Stimulated activated CD8-positive, alpha-beta memory T cell treated with anti-CD3 and anti-CD28 coated beads, Interleukin-2, amount 100 ng/mL, for 1 hour (primary cell): ENCODE measurements at places on chromosomes 7 and 10.

DNA sequence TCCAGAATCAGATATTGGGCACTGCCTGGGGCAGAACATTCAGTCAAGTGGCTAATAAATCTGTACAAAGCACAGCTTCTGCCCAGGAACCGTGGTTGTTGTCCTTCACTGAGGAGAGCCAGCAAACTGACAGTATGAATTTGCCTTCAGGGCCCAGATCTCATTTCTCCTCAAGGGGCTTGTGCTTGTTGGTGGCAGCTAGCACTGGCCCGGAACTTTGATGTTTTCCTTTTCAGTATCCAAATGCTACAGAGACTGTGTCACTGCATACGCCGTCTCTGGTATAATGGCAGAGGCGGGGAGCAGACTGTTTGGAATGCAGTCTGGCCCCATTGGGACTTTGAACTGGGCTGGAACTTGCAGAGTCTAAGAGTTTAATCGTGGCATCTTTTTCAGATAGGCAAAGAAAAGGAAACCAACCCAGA lies 30.4 kb upstream of the ADD3 start:
- DNase-seq, result no peak

DNA sequence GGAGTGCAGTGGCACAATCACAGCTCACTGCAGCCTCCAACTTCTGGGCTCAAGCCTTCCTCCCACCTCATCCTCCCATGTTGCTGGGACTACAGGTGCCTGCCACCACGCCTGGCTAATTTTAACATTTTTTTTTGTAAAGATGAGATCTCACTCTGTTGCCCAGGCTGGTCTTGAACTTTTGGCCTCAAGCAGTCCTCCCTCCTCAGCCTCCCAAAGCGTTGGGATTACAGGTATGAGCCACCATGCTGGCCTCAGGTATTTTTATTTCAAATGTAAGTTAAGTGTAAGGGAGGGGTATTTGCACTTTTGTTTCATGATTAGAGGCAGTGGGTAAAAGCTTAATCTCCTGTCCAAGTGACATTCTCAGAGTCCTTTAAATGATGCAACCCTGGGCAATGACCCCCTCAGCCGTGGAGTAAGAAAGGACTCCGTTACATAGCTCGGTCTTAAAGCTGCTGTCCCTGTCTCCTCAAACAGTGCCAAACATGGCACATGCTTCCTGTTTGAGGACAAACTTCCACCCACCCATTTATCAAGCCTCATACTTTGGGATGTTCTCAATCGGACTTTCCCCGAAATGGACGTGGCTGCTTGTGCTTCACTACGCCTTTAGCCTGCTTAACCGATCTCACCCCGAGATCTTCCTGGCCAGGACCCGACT lies 296.1 kb downstream of the BAMBI start:
- DNase-seq, result no peak

DNA sequence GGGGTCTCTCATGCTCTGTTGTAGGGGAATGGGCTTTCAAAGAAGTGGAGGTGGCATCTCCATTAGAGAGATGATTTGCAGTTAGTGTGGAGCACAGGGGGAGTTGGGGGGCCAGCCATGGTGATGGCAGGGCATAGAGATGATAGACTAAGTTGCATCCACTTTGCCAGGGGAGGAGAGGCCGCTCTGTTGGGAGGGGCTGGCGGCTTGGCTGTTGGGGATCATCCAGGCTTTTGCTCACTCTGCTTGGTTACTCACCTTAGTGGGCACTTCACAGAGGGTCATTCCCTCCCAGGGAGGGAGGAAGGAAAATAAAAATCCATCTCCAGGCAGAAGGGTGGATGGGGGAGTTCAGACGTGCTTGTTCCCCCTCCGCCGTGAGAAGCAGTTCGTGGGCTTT lies 31.4 kb upstream of the CDH23 start:
- DNase-seq, result no peak

DNA sequence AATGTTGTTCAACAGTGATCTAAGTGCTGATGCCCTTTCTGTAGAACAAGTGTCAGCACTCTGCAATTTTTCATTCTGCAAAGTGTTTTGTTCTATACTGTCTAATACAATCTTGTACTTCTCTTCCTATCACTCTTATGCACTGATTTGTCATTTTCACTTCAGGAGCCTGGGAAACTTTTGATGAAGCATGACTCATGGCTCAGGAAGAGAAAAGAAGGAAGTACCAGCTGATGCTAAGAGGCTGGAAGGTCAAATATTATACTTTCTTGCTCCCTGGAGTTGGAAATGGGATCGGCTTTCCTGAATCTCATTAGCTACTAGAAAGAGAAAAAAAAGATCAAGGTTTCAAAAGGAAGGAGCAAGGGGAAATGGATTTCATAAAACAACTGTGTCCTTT lies 45.8 kb downstream of the DGKI start:
- DNase-seq, result no peak

DNA sequence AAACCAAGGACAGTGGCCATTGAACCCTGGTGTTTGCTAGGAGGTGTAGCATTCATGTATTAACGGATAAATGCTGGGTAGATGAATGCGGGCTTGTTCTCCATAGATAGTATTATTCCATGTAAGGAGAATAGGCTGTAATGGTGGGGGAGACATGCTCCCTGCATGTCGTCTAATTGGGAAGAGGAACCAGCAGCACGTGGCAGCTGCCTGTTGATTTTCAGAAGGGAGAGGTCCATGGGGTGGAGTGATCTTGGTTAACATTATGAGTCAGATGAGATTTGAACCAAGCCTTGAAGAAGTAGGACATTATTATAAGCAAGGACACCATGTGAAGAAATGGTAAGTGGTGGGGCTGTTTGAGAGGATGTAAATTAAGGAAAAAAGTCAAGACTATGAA lies 112.5 kb downstream of the WNT2 start:
- no peak for DNase-seq

DNA sequence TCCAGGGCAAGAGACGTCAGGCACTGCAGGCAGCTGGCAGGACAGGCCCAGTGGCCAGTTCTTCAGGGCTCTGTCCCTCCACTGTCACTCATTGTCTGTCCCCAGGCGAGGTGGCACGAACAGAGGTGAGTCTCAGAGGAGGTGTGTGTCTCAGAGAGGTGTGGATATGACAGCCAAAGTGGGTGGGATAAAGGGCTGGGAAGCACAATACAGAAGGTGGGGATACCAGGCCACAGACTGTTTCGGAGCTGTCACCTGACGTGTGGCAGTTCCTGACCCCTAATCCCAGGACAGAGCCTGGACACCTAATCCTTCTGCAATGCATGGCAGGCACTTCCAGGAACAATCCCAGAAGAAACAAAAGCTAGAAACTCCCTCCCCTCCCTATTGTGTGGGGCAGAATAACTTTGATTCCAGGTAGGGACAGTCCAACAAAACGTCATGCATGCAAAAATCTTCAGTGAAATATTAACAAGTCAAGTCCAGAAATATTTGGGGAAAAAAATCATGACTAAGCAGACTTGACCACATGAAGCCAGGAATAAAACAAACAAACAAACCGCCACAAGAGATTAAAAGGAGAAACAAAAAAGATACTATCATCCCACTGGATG lies 11.6 kb downstream of the KLRG2 start:
- no peak for DNase-seq

GRCh38 chr10:98208925-98209324 lies 59.1 kb downstream of the LOXL4 start:
- no peak for DNase-seq

DNA sequence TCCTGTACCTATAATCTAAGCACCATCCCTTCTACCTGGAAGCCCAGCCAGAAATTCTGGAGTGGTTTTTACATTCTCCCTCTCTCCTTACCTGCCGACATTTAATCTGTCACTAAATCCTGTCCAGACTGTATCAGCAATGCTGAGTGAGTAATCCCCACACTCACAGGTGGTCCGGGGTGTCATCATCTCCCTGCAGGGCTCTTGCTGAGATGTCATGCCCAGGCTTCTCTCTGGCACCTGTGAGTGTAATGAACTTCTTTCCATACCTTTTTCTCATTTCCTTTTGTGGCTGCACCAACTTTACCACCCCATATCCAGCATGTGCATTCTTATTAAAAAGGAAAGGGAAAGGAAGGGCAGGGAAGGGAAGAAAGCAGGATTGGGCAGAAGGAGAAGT lies 355.2 kb downstream of the CCSER2 start:
- DNase-seq, result no peak

DNA sequence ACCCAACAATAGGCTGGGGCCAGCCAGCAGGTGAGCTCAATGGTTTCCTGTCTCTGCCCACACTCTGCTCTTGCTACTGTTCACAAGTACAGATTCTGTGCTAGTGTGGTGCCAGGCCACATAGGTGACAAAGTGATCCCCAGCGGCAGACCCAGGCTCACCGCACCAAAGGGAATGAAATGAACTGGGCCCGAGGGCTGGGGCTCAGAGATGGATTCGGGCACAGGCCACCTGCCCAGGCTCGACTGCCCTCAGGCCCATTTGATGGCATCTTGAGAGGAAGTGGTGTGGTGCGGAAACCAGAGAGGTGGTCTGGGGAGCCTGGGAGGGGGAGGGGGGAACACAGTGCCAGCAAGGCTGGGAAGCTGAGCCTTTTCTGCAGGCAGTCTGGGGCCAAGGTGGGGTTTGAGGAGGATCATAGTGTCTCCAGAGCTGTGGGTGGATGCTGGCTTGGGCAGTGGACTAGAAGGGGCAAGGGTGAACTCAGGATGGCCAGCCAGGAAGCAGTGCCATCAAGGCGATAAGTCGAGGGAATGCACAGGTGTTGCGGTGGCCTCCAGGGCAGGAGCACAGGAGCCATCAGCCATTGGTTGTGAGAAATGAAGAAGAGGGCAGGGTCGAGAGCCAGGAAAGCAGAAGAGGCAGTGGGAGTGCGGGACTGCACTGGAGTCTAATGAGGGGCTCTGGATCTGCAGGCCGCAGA lies 85.2 kb downstream of the ARHGAP22 start:
- DNase-seq, result no peak

DNA sequence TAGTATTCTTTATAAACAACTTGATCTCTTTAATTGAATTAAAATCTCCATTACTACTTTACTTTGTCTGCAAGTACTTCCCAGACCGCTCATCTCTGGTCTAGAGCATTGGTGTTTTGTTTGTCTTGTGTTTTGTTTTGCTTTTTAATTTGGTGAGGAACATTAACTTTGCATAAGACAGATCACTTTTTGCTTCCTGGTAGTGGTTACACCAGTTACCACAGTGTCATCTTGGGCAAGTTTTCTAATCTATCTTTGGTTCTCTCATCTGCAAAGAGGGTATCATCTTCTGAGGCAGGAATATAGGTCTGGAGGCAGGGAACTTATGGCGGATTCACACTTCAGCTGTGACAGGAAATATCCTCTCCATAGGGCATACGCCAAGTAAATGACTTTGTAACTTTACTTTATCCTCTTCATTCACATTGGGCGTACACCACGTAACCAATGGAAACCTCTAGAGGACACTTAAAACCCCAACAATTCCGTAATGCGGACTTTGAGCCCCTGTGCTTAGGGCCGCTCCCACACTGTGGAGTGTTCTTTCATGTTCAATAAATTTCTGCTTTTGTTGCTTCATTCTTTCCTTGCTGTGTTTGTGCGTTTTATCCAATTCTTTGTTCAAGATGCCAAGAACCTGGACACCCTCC lies 83.2 kb upstream of the JAZF1 start:
- DNase-seq, result no peak

DNA sequence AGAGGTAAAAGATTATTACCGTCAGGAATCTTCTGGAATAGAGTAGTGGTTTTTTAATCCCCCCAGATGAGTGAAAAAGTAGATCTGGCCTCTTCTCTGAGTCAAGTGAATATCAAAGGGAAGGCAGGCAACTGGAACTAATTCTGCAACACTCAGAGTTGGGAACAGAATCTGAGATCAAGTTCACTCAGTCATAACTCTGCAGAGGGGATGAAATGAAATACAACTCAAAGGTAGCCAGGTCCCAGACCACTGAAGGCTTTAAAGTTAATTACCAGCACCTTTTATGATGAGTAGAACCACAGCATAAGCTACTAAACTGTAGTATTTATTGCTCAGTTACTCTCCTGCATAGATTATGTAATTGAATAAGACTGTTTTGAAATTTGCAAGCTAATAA lies 455.6 kb upstream of the AKR1E2 start:
- DNase-seq, result no peak

- no peak for DNase-seq
These were observed 97.6 kb upstream of the CTTNBP2 start for GRCh38 chr7:117970801-117971200.

DNA sequence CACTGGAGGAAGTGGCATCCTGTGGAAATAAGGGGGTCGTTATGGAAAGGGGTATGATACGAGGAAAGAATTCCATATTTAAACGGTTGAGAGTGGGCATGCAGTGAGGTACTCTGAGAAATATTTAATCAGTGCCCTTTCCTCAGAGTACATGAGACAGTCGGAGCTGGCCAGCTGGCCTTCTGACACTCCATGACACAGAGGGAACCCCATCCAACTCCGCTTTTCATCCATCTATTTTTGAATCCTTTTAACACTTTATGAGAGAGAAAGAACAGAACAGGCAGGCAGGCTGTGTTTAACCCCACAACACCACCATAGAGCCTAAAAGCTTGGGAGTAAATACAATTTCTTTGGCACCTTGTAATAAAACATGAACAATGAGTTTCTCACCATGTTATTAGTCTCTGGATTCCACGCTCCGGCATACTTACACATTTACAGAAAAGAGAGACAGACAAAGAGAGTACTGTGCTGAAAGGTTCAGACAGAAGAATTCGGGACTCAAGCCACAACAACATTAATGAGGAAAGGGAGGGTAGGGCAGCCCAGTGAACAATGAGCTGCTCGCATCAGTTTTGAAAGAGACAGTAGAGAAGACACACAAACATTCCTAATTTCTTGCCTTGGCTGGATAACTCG lies 124.2 kb upstream of the PDLIM1 start:
- no peak for DNase-seq

GRCh38 chr7:137094-137891 lies 55.1 kb upstream of the FAM20C start:
- no peak for DNase-seq
